ENCODE measurements at places on chromosomes 5 and 9.

GRCh38 chr9:34611811-34612787 is at the start of gene RPP25L:
RPP25L (minus strand) TSS chr9:34612097; CDS start chr9:34611296, 801 bp downstream.
- DNase-seq: no peak

DNA sequence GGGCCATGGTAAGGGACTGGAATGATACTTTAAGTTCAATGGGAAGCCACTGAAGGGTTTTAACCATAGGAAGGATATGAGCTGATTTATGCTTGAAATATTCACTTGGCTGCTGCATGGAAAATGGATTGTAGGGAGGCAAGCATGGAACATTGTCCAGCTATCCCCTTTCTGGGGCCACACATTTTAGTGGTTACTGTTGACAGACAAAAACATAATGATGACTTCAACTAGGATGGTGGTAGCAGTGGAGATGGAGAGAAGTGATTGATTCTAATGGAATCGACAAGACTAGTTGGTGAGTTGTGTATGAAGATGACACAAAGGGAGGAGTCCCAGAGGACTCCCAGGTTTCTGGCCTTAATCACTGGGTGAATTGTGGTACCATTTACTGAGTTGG is 6.2 kb upstream of the FCHSD1 start:
- no peak for DNase-seq

DNA sequence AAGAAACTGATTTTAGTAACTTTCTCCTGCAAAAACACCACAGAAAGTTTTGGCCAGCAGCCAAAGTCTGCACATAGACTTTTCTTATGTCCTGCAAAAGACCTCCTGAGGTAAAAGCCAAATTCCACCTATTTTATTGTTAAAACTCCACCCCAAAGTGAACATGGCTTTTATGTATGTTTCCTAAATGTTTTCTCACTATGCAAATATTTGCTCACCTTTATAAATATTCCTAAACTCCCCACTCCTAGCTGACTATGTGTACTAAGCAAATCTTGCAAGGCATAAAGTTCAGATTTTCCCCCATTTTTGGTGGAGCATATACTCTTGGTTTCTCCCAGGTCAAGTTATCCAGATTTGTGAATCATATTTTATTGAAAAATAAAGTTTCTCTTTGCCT is 446.2 kb downstream of the DNAH5 start:
- DNase-seq: no peak

GRCh38 chr5:96247097-96247701 is 185.8 kb downstream of the PCSK1 start:
- DNase-seq: no peak

DNA sequence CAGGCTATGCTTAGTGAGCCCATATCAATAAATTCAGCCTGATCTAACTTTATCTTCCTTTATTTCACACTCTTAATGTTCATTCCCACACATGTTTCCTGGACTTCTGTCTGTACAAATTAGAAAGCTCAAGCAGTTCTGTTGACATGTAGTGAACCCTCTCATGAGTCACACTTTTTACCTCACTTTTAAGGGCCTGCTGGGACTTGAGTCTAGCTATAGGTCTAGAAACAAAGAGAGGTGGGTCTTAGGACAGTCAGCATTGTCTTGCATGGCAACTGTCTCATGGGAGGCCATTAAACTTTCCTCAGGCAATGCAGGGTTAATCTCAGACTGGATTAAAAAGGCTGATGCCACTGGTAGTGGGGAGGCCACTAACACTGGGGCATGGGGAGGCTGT is 8.6 kb upstream of the CCNH start:
- no peak for DNase-seq

GRCh38 chr5:124399426-124399961 is 346.9 kb downstream of the ZNF608 start:
- no peak for DNase-seq

- DNase-seq: no peak
Observed at GRCh38 chr9:92467511-92467910, 14.8 kb downstream of the ASPN start.

DNA sequence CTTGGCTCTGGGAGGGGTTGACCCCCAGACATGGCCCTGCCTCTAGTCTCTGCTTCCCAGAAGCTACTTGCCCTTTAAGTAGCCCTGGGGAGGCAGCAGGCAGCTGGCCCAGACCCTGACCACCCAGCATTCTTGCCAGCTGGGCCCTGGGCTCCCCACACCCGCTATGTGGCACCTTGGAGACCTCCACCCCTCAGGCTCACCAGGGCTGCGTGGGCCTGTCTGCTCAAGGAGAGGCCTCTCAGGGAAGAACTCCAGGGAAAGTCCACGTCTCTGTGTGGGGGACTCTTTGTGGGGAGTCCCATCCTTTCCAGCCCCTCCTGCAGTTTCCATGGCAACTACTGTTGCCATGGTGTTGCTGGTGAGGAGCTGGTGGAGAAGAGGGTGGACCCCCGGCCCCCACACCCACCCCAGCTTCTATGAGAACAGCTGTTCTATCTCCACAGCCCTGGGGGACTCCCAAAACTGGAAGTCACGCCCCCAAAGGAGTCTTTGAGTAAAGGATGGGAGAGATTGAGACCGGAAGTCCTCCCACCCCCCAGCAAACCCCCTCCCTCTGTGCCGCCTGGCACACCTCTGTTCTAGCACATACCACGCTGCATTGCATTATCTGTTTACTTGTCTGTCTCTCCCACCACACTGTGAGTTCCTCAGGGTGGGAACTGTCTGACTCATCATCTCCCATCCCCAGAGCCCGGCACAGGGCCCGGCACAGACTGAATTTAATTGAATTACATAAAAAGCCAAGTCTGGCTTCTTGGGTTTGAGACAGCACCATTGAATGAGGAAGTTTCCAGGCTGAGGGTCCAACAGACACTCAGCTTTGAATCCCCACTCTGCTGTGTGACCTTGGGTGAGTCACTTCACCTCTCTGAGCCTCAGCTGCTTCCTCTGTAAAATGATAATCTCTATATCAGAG is 12.6 kb downstream of the DNM1 start:
- DNase-seq: peak; percentile 65

DNA sequence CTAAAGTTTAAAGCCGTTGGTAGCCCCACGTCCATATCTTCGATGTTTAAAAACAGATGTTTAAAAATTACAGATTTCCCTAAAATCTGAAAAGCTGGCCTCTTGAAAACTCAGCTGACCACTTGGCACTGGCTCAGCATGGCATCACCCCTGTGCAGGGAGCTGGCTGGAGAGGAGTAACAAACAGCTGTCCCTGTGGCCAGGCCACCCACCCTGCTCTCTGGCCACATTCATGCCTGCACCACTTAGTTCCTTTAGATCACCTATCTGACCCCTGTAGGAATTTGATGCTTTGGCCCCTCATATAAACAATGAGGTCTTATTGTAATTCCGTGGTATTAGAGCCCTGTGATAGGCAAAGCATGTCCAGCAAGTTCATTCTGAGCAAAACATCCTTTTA is 107.5 kb downstream of the FRMD3 start:
- DNase-seq: no peak
